ENCODE measurements at places on chromosomes 7 and 10.

- DNase-seq = no peak
Observed at GRCh38 chr7:57821438-57822382, 371.7 kb downstream of the ZNF716 start.

- DNase-seq = no peak
Observed at GRCh38 chr7:74119831-74120230, 36.2 kb downstream of the LIMK1 start.

- no peak for DNase-seq
Observed at GRCh38 chr7:28207486-28208158, 27.0 kb upstream of the JAZF1 start.

- no peak for DNase-seq
Observed at GRCh38 chr7:40733578-40733977, 598.8 kb downstream of the SUGCT start.

GRCh38 chr10:35937546-35937945, 295.4 kb upstream of the FZD8 start:
- DNase-seq = no peak

Measured in T-helper 1 cell (primary cell).